ENCODE measurements at places on chromosomes 3 and 15.

- DNase-seq: no peak
Measured at GRCh38 chr3:45832699-45833098, 9.2 kb downstream of the LZTFL1 start.

DNA sequence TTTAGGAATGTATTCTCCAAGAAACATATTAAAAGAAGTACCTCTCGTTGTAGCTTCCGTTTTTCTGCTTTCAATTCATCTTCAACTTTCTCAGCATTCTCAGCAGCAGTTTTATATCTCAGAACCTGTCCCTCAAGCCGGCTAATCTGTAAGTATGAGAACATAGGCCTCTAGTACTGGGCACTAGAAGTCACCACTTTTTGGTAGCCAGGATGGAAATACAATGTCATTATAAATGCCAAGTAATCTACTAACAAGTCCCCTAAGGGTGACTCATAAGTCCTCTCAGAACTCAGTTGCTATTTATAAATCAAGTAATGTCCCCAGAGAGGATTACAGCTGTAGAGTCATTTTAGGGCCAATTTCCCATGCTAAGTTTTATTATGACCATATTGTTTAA lies 61.1 kb downstream of the MLH1 start:
- DNase-seq: no peak

DNA sequence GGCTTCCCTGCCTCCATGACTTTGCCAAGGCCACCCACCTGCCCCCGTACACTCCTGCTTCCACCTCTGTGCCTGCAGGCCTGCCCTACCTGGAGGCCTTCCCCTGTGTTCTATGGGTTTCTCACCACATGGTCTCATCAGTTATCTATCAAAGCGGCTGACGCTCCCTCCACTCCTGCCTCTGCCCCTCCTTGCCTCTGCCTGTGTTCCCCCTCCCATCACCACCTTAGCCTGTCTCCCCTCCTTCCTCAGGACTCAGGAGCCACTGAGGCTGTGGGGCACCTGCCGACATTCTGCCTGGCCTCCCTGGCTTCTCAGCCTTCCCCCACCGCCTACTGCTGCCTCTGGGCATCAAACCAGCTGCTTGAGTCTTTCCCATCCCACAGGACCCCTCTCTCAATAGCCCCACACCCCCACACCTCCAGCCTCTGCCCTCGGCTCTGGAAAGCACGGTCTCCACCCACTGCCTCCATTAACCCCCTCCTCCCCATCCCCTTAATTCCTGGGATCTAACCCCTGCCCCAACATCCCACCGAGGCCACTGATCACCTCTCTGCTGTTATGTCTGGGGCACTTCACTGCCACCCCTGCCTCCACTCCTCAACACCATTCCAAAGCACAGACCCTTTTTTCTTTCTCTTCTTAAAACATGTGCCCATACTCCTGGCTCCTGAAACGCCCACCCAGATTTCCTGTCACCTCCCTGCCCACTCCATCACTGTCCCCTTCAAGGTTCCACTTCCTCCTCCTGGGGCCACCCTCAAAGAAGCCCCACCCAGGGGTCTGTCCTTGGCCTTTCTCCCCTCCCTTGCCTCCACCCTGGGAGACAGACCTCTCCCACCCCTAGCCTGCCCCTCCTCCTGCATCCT lies 24.4 kb upstream of the CYP11A1 start:
- no peak for DNase-seq

- DNase-seq: no peak
Measured at GRCh38 chr3:125395091-125395490, 20.0 kb upstream of the ZNF148 start.

GRCh38 chr15:51092480-51093040 lies 2.1 kb downstream of the TNFAIP8L3 start:
- DNase-seq: no peak

- no peak for DNase-seq
Measured at GRCh38 chr15:38085114-38085513, 150.7 kb downstream of the TMCO5A start.

GRCh38 chr3:88059380-88060170 lies 520 bp downstream of the ZNF654 start:
- DNase-seq: peak; percentile 4

DNA sequence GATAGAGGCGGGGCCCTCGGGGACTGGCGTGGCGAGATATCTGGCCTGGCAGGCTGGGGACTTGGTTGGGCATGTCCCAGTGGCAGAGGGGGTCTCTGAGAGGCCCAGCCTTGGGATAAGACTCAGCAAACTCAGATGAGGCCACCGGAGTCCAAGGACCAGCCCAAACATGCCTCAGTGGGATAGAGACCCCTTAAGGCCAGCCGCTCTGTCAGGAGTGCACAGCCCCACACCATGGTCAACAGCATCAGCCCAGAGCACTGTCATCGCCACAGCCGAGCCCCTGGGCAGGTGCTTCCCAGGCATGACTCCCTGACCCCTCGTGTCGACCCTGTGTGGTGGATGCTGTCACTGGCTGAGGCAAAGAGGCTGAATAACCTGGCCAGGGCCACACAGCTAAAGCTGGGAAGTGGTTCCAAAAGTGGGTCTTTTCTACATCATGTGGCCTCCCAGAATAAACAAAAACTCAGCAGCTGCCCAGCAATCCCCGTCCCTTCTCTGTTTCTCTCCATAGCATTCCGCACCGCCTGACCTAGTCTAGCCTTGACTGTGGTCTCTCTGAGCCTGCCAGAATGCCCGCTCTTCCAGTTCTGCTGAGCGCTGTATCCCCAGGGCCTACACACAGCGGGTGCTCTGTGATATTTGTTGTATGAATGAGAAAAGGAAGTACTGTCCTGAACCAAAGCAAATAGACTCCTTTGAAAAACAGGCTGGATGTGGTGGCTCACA lies 15.1 kb downstream of the CTSH start:
- no peak for DNase-seq

GRCh38 chr3:179981646-179982045 lies 55.1 kb downstream of the PEX5L start:
- DNase-seq: no peak

GRCh38 chr3:99633887-99634558 lies 4.4 kb upstream of the COL8A1 start:
- DNase-seq: no peak

DNA sequence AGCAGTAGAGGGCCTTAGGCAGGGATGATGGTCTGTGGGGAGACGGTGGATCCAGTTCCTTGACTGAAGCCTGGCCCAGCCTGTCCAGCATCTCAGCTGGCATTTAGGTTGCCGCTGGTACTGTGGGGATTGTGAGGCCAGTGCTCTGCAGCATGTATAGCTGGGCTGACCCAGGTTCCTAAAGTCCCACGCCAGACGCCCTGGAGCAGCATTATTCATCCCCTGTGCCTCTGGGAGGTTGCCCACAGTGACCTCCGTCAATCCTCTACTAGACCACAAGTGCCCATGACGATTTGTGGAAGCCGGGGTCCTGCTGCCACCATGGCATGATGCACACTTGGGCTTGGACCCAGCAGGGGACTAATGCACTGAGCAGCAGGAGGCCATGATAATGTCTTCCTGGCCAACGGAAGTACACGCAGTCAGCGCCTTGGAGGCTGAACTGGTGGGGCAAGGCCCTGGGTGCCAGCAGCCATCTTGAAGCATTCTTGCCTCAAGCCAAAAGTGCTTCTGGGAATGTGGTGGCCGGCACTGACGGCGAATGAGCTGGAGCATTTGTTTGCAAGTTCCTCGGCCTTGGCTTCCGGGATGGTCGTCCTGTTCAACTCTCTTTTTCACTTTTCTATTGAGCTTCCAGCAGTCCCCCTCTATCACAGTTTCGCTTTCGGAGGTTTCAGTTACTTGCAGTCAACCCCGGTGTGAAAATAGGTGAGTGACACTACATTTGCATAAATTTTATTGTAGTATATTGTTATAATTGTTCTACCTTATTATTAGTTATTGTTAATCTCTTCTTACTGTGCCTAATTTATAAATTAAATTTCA lies 949.4 kb downstream of the ROBO1 start:
- DNase-seq: no peak

GRCh38 chr3:197734667-197735318 lies 1.9 kb downstream of the RUBCN start:
- DNase-seq: no peak

DNA sequence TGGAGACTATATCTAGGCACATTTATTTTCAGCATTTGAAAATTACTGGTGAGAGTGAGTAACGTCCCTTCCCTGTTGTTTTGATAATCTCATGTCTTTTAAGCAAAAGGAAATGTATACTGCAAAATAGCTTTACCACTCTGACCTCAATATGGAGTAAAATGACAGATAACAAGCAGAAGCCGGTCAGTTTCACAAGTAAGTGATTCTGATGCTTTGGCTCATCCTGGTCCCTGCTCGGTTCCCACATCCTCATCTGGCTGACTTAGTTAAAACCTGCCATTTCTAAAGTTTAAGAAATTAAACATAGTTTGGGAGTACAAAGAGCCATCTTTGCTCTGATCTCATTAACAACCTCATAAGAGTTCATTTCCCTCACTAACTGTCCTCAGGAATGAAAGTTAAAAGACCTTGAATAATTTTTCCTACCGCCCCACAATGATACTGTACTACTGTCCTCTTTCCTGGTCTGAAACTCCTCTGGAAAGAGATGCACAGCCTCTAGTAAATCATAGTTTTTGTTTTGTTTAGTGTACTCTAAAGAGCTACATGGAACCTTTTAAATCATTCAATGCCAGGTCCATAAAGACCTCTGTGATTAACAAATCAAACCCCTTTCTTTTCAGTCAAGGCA lies 72.3 kb upstream of the ICE2 start:
- DNase-seq: peak; percentile 46

DNA sequence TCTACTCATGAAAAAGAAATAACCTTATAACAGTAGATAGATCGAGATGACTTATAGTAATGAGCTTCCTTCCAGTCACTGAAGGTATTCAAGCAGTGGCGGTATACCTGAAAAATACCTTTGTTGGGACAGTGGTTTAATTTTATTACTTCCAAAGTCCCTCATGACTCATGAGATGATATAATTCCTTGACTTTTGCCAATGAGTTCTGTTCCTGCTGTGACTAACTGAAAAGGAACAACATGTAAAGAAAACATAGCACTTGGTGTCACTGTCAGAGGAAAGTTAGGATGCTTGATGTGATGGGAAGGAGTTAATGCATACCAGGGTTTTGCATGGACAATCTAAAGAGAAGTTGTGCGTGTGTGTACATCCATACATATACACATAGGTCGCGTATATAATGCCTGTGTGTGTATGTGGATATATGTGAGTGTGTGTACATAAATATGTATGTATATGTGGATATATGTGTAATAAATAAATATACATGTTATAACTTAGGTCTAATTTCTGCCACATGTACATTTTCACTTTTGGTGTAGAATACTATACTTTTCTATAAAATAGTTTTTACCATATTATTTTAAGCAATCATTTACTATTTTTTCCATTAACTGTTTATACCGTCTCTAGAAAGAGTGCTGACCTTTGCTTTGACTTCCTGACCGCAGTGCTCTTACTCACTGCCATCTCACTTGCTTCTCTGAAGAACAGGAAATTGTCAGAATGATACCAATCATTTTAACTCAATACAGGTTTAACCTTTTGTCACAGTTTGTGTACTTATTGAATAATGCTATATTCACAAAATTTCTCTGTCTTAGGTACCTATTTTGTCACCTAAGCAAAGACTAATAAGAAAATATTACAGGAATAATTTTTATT lies 12.6 kb upstream of the PAK2 start:
- peak; percentile 24 for DNase-seq

- no peak for DNase-seq
Measured at GRCh38 chr3:146380046-146380445, 89.3 kb downstream of the PLSCR2 start.

DNA sequence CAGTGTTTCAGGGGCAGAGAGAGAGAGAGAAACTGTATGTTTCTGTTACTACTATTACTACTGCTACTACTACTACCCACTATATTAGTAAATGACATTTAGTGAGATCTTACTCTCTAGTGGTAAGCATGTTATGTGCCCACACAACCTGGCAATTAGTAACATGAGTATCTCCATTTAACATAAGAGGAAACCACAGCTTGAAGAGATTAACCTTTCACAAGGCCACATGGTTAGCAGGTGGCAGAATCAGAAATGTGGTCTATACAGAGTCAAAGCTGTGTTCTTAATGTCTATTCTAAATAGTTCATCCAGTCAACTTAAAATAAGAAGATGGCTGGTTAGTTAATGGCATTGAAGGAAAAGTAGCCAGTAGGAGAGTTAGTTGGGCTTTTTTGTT lies 961.6 kb downstream of the MCTP2 start:
- DNase-seq: no peak

DNA sequence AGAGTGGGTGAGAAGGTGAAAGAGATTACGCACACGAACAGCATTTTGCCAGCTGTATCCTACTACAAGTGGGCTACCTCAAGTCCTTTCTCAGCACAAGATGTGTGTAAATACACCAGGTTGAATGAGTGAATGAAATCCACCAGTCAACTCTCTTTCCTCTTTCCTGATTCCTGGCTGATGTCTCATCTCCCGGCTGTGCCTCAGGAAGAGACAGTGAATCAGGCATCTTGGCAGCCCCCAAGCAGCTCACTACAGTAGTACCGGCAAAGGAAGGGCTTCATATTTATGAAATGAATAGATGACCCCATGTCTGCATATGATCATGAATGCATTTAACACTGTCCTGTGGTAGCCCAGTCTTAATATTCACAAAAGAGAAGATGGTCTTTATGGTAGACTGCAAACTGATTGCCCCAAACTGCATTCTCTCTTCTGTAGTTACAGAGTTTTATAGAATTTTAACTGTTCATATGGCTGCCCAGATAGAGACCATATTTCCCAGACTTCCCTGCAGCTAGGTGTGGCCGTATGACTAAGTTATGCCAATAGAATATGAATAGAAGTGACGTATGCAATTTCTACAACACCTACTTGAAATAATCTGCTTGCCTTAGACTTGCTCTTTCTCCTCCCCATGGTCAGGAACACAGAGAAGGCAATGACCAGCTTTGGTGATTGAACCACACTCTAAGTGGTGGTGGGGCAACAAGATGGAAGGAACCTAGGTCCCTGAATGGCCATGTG lies 22.7 kb downstream of the MGLL start:
- no peak for DNase-seq

GRCh38 chr3:141578202-141578973 lies 91.6 kb downstream of the RASA2 start:
- DNase-seq: no peak

- no peak for DNase-seq
Measured at GRCh38 chr3:187997490-187997889, 156.5 kb upstream of the LPP start.

GRCh38 chr15:61681038-61681418 lies 379.2 kb downstream of the VPS13C start:
- no peak for DNase-seq

DNA sequence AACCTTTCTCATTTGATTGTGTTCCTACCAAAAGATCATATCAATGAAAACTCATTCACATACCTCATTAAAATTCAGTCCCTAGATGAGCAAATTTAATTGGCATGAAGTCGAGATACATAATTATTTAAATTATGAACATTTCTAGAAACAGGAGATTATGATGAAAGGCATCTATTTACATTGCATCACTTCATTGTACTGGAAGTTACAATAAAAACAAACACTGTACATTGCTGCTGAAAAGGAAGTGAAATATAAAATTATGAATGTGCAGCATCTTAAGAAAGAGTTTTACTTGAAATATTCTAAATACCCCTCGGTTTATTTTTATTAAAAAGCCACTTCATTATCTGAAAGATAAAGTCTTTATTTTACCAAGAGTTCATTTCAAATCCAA lies 163.4 kb upstream of the ZNF385D start:
- no peak for DNase-seq

- no peak for DNase-seq
Measured at GRCh38 chr15:85335193-85335942, 45.0 kb upstream of the AKAP13 start.
